Gastrocnemius medialis (tissue), 4 donors: ENCODE measurements at places on chromosomes 2 and 18. TPM values are rescaled to one million over a fixed set of nuclear protein-coding genes. Genes with fewer than 3 reads are reported as not detected.

The YES1 gene
- 34.3 TPM for total RNA-seq

The CCDC148 gene
- not detected for total RNA-seq

The GRB14 gene
- 2.1 TPM for total RNA-seq

The ZNF804A gene
- total RNA-seq = not detected

The XDH gene
- 0.29 TPM for total RNA-seq

The ARMC9 gene
- total RNA-seq = 7.2 TPM

The DCDC2C gene
- total RNA-seq = not detected

The BCL2 gene
- 8.3 TPM for total RNA-seq

The DLGAP1 gene
- 0.46 TPM for total RNA-seq

The COBLL1 gene
- total RNA-seq = 9.6 TPM

The ALLC gene
- total RNA-seq = not detected

The SPR gene
- 26.1 TPM for total RNA-seq

The MEP1B gene
- total RNA-seq = not detected

The CHRND gene
- total RNA-seq = 119 TPM

The LONRF2 gene
- 7.5 TPM for total RNA-seq

The IGFBP5 gene
- 412 TPM for total RNA-seq

The RIT2 gene
- total RNA-seq = not detected

The MPP4 gene
- total RNA-seq = 0.33 TPM

- DNase-seq = no peak
These were observed 257.7 kb downstream of the TXNL1 start for GRCh38 chr18:56380685-56381084.

DNA sequence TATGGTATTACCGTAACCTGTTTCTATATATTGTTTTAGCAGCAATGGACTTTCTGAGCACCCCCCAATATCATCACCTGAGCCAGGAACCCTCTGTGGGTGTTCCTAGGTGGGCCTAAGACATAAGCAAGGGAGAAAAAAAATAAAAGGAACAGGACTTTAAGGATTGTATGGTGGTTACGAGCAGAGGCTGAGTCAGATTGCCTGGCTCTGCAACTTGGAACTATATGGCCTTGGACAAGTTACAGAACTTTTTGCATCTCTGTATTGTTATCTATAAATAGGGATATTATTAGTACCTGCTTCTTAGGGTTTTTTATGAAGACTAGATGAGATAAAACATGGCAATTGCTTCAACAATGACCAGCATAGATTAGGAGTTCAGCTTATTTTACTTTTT is 34.9 kb downstream of the MFSD6 start:
- no peak for DNase-seq

GRCh38 chr2:229453230-229453629 is 182.1 kb upstream of the PID1 start:
- no peak for DNase-seq

- DNase-seq = no peak
These were observed 29.2 kb downstream of the MCFD2 start for GRCh38 chr2:46886268-46887027.

DNA sequence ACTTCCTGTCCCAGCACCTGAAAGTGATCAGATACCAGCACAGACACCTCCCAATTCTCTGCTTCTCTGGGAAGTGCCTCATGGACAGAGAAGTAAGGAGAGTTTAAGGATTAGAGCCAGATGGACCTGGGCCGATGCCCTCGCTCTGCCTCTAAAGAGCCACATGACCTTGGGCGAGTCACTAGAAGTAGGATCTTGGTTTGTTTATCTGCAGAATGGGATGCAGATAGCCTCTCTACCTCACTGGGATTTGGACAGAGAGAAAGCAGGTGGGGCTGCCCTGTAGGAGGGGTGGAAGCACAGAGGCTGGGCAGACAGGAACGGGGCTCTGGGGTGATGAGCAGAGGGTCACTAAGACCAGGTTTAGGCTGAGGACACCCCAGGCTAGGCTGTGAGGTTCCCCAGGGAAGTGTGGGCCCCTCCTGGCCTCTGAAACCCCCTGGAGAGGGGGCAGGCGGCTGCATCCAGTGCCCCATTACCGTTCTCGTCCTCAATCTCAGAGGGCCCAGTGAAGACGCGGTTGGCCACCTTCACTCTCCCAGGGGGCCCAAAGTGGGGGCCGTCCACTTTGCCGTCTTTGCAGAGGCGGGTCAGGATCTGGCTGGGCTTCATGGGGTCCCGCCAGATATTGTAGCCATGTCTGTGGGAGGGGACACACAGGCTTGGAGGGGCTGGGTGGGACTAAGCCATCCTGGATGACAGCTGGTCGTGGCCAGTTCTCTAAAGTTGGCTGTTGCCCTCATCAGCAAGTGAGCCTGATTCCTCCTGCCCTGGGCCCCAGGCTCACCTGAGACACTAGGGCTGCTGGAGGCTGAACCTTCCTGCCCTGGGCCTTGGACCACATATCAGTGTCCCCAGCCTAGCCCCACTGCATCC is 13.3 kb downstream of the OTOF start:
- peak; percentile 2 for DNase-seq

DNA sequence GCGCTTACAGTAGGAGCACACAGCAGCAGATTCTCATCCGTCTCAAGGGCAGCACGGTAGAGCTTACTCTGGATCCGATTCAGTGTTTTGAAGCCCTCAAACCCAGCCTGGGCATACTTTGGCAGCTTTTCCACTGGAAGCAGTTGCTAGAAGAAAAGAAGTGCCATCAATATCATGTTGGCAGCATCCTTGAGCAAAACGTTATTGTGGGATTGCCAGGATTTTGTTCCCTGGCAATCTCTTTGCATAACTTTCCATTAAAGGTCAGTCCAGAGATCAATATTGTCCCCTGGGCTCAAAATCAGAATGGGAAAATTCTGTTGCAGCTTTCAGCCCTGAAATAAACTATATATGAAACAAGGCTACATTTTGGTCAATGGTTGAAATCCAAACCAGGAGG is 8.4 kb downstream of the SNRNP200 start:
- DNase-seq = no peak

- DNase-seq = no peak
These were observed 357.5 kb downstream of the PTPRM start for GRCh38 chr18:7924616-7925015.

DNA sequence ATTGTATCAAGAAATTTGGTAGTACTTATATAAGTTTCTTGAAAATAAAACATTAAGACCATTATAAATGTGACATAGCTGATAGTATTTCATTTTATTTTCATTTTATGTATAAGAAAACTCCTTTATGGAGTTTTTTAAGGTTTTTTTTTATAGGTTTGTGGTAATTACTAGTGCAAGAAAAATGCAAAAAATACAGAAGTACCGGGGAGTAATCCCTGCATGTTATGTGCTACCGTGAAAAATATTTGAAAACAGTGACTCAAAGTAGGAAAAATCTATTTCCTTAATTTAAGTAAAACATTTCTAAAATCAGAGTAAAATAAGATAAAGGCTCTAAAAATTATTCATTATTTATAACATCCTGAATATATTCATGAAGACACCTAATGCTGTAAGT is 21.6 kb downstream of the ZSWIM2 start:
- DNase-seq = no peak

DNA sequence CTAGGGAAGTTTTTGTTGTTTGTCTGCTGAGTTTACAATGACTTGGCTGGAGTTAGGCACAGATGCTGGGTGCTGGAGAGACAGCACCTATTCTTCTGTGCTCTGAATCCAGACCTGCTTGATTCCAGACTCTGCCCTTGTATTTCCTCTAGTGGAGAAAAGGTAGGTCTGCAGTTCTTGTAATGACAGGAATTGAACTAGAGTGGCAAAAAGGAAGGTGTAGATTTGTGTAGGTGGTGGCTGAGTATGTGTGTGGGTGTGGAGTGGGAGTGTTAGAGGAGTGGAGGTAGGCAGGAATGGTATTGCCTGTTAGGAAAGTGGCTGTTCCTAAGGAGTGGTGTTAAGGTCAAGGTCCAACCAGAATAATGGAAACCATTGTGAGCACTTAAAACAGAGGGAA is 71.9 kb upstream of the LYPD6 start:
- no peak for DNase-seq

- DNase-seq = no peak
These were observed 82.2 kb downstream of the EPAS1 start for GRCh38 chr2:46379213-46380037.

GRCh38 chr2:105861200-105861599 is 116.5 kb downstream of the NCK2 start:
- no peak for DNase-seq

- no peak for DNase-seq
These were observed 145.9 kb downstream of the CALCRL start for GRCh38 chr2:187302116-187302515.

DNA sequence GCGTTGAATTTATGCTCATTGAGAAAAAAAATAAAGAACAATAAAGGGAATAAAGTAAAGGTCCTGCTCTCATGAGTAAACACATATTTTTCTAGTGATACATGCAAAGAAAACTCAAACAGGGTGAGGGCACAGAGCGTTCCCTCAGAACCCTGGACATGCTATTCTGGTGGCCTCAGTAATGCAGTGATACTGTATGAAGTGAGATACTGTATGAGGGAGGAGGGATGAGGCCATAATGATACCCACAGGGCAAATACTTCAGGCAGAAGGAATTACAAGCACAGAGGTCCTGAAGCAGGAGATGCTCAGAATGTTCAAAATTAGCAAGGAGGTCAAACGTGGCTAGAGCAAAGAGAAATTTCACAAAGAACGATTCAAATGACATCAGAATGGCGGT is 28.4 kb upstream of the RNU4ATAC start:
- DNase-seq = peak; percentile 57

- no peak for DNase-seq
These were observed 180.6 kb downstream of the IRS1 start for GRCh38 chr2:226618875-226619605.

DNA sequence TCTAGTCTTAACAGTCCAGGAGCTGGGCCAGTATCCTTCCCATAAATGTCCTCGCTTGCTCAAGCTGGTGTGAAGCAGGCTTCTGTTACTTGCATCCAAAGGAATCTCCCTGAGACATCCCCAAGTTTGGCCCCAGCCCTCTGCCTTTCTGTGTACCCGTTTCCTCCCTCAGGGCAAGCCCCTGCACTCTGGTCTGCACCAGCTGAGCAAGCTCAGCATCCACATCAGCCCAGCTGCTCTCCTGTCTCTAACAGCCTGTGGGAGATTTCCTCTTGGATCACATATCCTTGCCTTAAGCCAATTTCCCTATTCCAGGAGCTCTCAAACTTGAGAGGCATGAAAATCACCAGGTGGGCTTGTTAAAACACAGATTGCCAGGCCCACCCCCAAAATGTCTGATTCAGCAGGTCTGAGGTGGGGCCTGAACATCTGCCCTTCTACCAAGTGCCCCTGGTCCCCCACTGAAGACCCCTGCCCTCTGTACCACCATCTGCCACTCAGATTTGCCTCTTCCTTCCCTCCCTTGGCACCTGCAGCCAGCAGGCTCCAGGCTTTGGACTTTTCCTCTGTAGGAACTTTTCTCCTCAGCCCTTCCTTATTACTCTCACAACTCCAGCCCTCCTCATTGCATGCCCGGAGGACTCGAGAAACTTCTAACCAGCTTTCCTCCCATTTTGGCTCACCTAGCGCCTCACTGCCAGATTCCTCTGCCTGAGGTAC is 32.1 kb downstream of the REEP1 start:
- no peak for DNase-seq

- no peak for DNase-seq
These were observed 53.2 kb downstream of the USP14 start for GRCh38 chr18:211582-211981.

DNA sequence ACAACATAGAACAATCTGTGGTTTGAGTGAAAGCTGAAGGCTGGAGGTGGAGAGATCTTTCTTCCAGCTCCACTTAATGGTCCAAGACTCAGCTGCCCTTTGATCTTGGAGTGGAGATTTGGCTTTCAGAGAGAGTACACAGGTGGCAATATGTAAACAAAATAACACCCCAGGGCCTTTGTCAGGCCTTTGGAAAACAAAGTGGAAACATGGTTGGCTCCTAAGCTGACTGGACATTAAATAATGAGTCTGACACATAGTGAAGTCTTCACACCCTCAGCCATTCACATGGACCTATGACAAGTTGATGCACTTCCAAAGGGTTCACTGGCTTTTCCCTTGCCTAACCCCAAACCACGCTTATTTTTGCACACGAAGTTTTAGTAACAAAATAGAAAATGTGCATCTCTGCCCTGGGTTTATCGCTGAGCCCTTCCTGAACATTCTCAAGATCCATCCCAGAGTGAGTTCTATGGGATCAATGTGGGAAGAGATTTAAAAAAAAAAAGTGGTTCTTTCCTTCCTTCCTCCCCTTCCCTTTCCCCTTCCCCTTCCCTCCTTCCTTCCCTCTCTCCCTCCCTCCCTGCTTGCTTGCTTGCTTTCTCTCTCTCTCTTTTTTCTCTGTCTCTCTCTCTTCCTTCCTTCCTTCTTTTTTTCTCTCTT is 201.3 kb upstream of the NT5C1B start:
- DNase-seq = no peak

DNA sequence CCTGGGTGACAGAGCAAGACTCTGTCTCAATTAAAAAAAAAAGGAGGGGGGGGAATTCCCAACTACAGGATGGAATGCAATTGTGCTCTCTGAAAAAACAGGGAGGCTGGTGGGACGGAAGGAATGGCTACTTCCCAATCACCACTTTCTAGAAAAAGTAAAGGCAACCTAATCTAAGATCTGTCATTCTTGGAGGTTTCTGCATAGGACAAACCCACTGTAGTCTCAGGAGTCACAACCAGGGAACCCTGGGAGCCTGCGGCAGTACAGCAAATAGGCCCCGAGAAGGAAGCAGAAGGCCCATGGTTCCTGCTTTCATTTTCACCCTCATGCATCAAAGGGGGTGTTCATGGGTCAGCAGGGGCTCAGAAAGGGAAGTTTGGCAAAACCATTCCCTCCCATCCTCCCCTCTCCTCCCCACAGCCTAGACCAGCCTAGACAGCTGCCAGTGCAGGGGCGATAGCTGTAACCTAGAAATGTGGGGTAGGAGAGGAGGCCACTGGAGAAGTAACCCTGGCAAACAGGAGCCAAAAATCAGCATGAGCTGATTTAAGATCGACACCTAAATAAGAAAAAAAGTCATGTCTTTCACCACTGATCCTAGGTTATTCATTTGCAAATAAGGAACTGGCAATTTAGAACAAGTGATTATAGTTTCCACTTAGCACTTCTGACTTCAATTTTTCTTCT is 48.0 kb downstream of the TRABD2A start:
- peak; percentile 28 for DNase-seq

DNA sequence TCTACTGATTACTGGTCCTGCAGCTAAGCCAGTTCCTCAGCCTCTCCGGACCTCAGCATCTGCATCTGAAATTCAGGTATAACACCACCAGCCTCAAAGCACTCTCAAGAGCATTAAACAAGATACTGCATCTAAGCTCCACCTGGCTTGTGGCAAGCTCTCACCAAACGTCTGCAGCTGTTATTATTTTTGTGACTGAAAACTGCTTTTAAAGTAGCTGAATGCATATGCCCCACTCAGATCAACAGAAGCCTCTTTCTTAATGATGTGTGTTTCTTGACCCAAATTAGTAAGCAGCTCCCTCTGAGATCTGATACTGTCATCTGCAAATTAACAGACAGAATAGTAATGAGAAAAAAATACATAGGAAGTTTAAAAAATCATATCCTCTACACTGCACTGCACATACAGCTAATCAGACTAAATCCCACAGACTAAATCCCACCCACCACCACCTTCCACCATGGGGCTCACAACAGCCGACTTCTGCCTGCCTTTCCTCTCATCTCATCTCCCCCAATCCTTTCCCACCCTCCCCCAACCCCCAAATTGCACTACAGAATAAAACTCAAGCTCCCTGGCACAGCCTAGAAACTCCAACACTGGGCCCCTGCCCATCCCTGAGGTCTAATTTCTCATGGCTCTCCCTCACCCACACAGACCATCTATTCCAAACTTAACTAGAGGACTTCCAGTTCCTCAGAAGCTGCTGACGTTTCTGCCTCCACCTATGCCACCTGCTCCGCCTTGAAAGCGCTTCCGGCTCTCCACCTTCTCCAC is 52.9 kb downstream of the TMEM163 start:
- DNase-seq = no peak
